Mucosa of gallbladder (tissue), 1 donor: ENCODE measurements at places on chromosomes 5 and 9.
A peak's percentile ranks its signal among the peaks of the same experiment; 100 is the strongest.

GRCh38 chr5:34531751-34532360, 124.3 kb upstream of the RAI14 start:
- no peak for DNase-seq

- no peak for DNase-seq
Observed at GRCh38 chr9:114467226-114467750, 38.0 kb downstream of the WHRN start.

DNA sequence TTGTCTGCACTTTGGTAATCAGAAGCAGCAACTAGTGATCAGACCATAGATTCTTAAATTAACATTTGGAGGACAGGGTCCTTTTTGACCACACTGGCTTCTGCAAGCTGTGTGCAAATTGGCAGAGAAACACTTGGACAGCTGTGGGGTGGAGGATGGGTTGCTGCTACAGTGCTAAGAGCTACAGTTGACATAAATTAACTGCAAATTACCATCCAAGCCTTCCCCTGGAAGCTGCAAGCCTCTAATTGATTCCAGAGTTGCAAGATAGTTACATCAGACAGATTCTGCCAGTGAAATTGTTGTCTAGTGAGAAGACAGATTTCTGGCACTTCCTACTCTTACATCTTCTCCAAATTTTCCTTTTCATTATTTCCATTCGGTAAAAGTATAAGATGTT, 517.7 kb downstream of the DIRAS2 start:
- no peak for DNase-seq

DNA sequence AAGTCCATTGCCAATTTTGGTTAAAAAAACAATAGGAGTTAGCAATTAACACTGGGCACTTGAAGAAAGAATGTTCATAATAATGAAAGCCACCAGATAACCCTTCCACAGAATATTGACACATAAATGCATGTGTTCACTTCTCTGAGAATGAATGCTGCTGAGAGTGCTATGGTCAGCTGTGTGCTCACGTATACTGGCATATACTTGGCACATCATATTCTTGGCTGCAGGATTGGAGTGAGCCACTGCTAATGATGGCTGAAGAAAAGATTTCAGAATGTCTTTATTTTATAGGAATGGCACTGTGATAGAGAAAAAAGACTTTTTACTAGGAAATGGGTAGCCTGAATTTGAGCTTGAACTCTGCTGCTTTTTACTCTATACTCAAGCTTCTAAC, 46.0 kb upstream of the SMARCA2 start:
- DNase-seq = no peak

DNA sequence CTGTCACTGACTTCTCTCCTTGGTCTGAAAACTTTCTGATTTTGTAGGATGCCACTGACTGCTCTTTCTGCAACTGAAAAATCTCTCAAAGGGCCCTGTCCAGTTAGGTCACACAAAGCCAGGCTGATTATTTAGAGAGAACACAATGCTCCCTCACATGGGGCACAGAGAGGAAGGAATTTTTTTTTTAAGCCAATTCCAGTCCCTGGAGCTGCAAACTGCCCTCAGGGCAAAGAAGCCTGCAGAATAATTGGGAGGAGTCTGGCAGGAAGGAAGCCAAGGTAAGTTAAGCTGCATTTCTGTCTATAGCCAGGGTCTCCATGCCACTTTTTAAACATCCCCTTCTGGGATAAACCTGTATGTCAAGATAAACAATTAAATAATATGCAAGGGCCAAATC, 305.5 kb downstream of the ZSWIM6 start:
- no peak for DNase-seq

GRCh38 chr9:91103931-91104330, 257.8 kb downstream of the AUH start:
- no peak for DNase-seq

DNA sequence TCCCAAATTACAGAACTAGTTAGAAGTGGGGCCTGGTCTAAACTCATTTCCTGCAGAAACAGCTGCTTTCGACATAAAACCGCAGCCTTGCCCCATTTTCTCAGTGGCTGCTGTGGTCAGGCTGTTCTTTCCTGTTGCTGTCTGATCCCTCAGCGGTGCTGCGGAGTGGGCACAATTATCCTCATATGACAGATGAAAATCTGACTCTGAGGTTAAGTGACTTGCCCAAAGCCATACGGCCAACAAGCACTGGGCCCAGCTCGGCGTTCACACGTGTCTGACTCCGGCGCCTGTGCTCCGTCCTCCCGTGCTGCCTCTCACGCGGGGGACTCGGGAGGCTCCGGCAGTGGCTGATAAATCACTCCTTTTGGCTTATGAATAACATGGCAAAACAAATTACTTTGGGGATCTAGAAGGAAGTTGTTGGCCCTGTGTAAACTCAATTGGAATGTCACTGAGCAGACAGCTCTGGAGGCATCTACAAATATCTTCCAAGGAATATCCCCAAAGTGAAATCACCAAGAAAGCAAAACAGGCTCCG, 142.6 kb upstream of the LMX1B start:
- DNase-seq = peak; percentile 81

GRCh38 chr9:86488794-86489193, 134.6 kb upstream of the TUT7 start:
- DNase-seq = no peak

- peak; percentile 67 for DNase-seq
Observed at GRCh38 chr9:121992571-121993212, 100.4 kb downstream of the TTLL11 start.

DNA sequence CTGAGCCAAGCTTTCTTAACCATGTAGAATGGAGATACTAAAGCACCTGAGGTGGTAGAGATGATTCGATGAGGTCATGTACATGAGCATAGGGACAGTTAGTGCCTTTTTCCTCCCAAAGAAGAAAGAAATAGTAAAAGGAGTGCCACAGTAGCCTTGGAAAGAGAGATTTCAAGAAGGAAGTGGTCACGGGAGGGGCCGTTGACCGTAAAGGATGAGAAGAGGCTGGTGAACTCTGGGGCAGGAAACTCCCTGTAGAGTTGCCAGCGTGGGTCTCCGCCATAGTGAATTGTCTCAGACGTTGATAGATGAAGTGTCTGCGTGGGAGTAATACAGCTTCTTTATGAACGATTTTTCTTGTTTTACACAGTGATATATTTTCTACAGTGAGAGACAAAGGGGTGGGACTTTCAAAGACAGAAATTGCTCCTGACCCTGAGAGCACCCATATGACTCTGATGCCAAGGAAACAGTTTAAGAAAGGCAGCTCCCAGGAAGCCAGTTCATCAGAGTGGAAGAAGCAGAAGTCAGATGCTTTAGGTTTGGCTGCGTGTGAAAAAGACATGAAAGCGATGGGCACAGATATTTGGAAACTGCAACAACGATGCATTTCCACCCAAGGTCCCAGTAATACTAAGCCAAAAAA, 41.3 kb downstream of the UGCG start:
- DNase-seq = no peak

DNA sequence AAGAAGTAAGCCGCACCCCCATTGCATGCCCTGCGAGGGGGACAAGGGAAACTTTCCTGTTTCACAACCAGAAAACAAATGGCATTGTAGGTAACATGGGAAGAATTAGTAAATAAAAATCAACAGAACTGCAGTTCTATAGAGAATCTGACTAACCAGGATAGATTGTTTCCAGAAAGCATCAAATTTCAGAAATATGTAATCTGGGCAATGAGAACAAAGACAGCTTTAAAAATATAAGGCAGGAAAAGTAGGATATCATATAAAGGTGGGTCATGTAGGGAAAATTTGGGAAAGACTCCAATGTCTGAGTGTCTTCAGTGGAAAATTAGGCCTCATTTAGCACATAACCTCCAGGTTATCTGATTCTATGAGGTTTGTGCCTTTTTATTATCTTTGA, 58.3 kb upstream of the RANBP6 start:
- DNase-seq = no peak

- DNase-seq = no peak
Observed at GRCh38 chr5:15326932-15327331, 173.0 kb upstream of the FBXL7 start.

DNA sequence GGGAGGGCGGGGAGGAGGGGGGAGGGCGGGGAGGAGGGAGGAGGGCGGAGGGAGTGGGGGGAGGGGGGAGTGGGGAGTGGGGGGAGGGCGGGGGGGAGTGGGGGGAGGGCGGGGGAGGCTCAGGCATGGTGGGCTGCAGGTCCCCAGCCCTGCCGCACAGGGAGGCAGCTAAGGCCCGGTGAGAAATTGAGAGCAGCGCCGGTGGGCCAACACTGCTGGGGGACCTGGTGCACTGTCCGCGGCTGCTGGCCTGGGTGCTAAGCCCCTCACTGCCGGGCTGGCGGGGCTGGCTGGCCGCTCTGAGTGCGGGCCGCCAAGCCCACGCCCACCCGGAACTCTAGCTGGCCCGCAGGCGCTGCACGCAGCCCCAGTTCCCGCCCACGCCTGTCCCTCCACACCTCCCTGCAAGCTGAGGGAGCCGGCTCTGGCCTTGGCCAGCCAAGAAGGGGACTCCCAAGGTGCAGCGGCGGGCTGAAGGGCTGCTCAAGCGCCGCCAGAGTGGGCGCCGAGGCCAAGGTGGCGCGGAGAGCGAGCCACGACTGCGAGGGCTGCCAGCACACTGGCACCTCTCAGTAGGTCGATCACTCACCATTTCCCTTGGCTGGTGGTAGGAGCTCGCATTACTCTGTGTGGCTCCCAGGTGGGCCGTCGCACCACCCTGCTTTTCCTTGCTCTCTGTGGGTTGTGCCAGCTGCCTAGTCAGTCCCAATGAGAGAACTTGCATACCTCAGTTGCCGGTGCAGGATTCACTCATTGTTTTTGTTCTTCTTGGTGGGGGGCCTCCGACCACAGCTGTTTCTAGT, 160.2 kb downstream of the CNTLN start:
- no peak for DNase-seq

GRCh38 chr5:115551415-115551814, 6.8 kb upstream of the FEM1C start:
- DNase-seq = no peak

DNA sequence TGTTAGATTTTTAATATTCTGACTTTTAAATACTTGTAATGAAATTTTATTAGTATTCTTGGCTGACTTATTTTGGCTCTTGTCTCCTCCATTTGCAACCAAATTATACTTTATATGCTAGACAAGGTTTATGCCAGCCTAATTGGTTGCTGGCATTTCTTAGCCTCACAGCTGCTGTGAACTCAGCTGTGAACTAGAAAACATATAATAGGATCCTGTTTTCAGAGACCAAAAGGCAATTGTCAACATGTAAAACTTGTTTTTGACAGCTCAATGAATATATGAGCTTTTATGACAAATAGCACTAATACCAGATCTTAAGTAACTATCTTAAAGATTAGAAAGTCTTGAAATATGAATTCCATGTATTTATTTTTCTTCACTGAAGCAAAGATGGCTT, 25.9 kb downstream of the KIF2A start:
- DNase-seq = no peak

GRCh38 chr9:93900971-93901861, 53.9 kb downstream of the BARX1 start:
- DNase-seq = no peak

- no peak for DNase-seq
Observed at GRCh38 chr9:16398691-16399090, 471.8 kb downstream of the BNC2 start.

DNA sequence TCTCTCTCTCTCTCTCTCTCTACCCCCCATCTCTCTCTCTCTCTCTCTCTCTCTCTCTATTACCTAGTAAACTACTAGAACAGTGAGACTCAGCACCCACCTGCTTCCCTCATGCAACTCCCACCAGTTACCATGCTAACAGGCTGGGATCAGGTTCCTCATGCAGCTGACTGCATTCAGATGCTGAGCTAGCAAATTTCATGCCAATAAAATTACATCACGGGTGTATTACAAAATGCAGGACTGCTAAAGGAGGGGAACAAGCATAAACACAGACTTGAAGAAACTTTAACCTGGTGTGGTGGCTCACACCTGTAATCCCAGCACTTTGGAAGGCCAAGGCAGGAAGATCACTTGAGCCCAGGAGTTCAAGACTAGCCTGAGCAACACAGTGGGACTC, 76.0 kb downstream of the CEMIP2 start:
- DNase-seq = peak; percentile 28

DNA sequence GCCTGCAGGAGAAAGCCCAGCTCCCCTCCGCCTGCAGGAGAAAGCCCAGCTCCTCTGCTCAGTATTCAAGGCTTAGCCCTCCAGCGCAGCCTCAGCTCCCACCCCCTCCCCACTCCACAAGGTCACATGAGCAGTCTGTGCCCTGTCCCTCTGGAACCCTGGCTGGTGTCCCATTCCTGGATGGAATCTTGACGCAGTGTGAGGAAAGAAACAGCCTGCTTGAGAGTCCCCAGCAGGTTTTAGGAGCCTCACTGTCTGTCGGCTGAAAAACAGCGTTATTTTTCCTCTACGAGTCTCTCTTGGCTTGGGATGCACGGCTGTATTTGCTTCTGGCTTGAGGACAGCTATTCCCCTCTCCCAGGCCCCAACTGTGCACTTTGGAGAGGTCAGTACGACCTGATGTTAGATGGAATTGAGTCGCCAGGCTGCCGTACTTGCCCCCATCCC, 210.1 kb upstream of the TRIM32 start:
- DNase-seq = no peak

DNA sequence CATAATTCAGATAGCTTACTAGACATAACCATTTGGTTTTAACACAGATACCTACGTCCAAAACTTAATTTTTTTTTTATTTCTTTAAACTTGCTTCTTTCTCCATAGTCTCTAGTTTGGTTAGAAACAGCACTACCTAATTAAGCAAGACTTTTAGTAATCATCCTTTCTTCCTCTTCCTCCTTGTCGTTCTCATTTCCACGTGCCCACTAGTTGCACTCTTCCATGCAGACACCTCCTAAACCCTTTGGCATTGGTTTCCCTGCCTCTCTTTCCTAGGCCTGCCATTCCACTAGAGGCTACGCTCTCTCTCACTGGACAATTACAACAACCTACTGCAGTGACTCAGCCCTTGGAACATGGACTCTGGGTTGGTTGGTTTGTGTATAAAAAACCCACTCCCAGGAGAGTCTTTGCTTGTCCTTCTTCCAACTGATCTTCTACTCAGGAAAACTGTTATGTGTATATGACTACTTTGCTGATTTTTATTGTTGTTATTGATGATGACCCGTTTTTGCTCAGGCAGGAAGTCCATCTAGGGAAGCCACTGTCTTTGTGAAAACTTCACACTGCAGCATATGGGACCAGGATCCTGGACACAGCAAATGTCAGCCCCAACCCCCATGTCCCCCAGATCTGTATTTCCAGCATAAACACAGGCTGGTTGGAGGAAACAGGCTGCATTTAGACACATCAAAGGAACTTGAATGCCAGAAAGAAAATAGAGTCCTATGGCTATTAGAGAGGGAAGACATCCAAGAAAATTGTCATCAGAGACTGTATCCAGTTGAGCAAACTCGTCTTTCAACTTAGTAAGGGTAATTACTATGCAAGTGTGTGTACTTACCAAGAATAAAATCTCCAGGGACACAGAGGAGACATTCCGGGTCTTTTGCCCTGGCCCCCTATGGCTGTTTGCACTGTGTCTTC, 503.2 kb downstream of the GADD45G start:
- DNase-seq = no peak

- DNase-seq = no peak
Observed at GRCh38 chr5:169426784-169427183, 125.8 kb upstream of the SLIT3 start.

- no peak for DNase-seq
Observed at GRCh38 chr5:17021602-17021932, 85.5 kb upstream of the MYO10 start.
